Ascending aorta (tissue), 2 donors: ENCODE measurements at places on chromosomes 7 and 10. TPM values are rescaled to one million over a fixed set of nuclear protein-coding genes. Genes with fewer than 3 reads are reported as not detected.

DNA sequence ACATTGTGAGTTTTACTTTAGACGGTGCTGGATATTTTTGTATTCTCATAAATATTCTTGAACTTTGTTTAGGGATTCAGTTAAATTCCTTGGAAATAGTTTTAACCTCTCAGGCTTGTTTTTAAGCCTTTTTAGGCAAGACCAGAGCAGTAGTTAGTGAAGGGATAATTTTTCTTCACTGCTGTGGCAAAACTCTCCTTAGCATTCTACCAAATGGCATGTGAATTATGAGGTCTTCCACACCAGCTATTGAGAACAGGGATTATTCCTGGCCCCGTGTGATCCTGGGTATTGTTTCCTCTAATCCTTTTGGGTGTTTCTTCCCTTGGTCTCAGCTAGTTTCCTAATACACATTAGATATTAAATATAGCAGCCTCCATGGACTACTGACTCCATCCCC lies 46.2 kb downstream of the CCDC71L start:
- DNase-seq, result no peak
- no peaks in the 10 kb centered on the region for H3K36me3 ChIP-seq
- no peaks in the 10 kb centered on the region for H3K27me3 ChIP-seq
- no peak overlapping the region for H3K4me3 ChIP-seq

DNA sequence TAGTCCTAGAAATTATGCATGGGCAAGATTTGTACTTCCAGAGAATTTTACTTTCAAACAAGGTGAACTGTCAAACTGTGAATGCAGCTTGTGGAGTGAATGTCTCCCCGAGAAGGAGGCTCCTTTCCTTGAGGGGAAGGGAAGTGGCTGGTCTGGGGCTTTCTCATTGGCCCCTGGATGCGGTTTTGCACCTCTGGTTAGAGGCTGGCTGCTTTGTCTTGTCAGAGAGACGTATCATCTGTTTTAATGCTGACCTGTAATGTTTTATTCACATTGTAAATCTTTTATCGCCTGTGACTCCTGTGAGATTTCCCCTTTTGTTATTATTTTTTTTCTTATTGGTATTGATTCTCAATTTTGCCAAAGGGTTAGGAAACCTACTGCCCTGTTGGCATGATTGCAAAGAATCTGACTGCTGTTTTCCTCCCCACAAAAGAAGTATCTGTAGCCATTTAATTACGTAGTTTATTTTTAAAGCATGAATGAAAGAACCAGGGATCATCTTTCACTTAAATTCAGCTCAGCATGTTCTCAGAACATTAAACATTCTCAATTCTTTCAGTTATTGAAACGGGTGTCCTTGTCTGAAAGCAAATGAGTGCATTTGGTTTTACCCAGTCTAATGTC lies 238.3 kb upstream of the NFE2L3 start:
- no peaks in the 10 kb centered on the region for H3K36me3 ChIP-seq
- H3K27ac ChIP-seq, result no peak overlapping the region
- DNase-seq, result no peak
- H3K27me3 ChIP-seq, result no peaks in the 10 kb centered on the region

DNA sequence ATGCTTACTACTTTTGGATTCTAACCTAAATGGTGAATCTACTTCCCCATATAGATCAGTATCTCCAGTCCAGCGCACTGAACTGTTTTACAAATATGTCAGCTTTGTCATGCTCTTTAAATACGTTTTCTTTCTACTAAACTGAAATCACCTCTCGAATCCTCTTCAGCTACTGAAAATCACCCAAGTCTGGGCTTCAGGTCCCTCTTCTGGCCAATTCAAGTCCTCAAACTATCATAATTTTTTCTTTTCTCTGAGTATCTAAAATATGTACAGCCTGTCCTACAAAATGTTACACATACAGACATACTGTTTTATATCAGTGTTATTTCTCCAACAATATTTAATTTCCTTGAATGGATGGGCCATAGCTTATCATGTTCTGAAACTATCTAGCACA lies 84.2 kb downstream of the CACNA2D1 start:
- no peak overlapping the region for H3K27ac ChIP-seq
- no peaks in the 10 kb centered on the region for H3K27me3 ChIP-seq
- H3K36me3 ChIP-seq, result no peaks in the 10 kb centered on the region
- DNase-seq, result no peak

DNA sequence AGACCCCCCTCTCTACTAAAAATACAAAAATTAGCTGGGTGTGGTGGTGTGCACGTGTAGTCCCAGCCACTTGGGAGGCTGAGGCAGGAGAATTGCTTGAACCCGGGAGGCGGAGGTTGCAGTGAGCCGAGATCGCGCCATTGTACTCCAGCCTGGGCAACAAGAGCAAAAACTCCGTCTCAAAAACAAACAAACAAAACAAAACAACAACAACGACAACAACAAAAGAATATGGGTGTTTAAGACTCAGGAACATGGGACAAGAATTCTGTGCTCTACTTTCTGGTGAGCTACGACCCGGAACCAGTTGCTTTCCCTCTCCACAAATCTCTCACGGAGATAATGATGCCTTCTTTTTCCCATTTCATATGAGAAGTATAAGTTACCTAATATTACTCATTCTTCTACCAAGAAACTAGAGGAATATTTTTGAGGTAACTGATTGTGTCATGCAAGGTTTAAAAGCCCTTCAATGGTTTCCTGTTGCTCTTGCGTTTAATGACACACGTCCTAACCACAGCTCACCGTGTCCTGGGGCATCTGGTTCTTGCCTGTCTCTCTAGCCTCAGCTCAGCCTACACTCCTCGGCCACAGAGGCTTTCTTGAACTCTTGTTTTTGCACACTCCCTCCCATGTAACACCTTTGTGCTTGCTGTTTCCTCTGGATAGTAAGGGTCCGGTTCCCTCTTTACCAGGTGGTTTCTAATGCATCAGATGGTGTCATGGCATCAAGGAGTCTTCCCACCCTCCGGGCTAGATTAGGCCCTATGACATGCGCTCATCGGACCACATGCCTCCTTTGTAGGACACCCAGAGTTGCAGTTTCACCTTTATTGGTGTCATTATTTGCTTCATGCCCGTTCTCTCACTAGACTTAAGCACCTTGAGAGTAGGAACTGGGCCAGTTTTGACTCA lies 67.5 kb downstream of the PFKFB3 start:
- peaks cover 7% of the 10 kb centered on the region for H3K4me1 ChIP-seq
- no peaks in the 10 kb centered on the region for H3K27me3 ChIP-seq
- H3K27ac ChIP-seq, result peak overlapping the region; percentile 95
- no peak overlapping the region for H3K4me3 ChIP-seq
- H3K36me3 ChIP-seq, result no peaks in the 10 kb centered on the region
- DNase-seq, result no peak

GRCh38 chr7:99042957-99043356 lies 101.0 kb downstream of the SMURF1 start:
- no peaks in the 10 kb centered on the region for H3K27me3 ChIP-seq
- H3K36me3 ChIP-seq, result peaks cover 64% of the 10 kb centered on the region
- DNase-seq, result no peak
- no peak overlapping the region for H3K4me3 ChIP-seq
- H3K4me1 ChIP-seq, result peaks cover 14% of the 10 kb centered on the region

- H3K4me1 ChIP-seq, result no peaks in the 10 kb centered on the region
- H3K36me3 ChIP-seq, result no peaks in the 10 kb centered on the region
- DNase-seq, result no peak
- H3K27me3 ChIP-seq, result no peaks in the 10 kb centered on the region
- no peak overlapping the region for H3K4me3 ChIP-seq
Measured at GRCh38 chr10:2895594-2896196, 171.7 kb upstream of the PFKP start.

- H3K4me3 ChIP-seq, result no peak overlapping the region
- no peak overlapping the region for H3K27ac ChIP-seq
- no peaks in the 10 kb centered on the region for H3K4me1 ChIP-seq
- DNase-seq, result peak; percentile 9
- H3K27me3 ChIP-seq, result no peaks in the 10 kb centered on the region
- no peaks in the 10 kb centered on the region for H3K36me3 ChIP-seq
Measured at GRCh38 chr10:7577579-7577978, 89.2 kb downstream of the ITIH5 start.

- H3K4me1 ChIP-seq, result no peaks in the 10 kb centered on the region
- DNase-seq, result no peak
- H3K36me3 ChIP-seq, result no peaks in the 10 kb centered on the region
Measured at GRCh38 chr10:66214721-66215404, 711.0 kb upstream of the LRRTM3 start.

GRCh38 chr7:85882335-85882734 lies 695.5 kb upstream of the SEMA3D start:
- H3K4me1 ChIP-seq, result no peaks in the 10 kb centered on the region
- no peak overlapping the region for H3K4me3 ChIP-seq
- H3K36me3 ChIP-seq, result no peaks in the 10 kb centered on the region

DNA sequence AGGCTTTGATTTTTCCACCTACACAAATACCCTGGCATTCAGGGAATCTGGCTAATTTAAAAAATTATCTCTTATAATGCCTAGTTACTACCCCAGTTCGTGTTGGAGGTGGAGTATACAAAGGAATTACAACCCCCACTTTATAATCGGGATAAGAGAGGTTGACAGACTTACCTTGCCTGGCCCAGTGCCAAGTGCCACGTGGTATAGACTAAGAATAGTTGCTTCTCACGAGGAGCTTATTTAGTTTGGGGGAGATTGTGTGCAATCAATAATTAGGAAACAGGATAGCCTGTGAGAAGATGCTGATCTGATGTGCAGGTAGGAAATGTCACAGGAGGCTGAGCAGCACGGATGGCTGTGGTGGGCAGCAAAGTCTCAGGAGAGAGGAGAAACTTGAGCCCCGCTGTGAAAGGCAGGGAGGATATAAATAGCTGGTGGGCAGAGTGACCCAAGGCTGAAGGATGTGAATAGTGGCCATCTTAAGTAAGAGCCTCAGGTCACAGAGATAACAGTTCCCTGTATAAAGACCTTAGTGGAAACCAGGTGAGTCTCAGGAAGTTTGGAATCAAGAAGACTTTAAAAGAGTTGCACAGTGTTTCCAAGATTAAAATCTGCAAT lies 11.3 kb upstream of the ATXN7L1 start:
- H3K4me3 ChIP-seq, result no peak overlapping the region
- peaks cover 9% of the 10 kb centered on the region for H3K36me3 ChIP-seq
- DNase-seq, result no peak
- H3K27ac ChIP-seq, result no peak overlapping the region
- no peaks in the 10 kb centered on the region for H3K4me1 ChIP-seq

GRCh38 chr7:83738291-83738835 lies 89.4 kb upstream of the SEMA3E start:
- DNase-seq, result no peak
- no peak overlapping the region for H3K27ac ChIP-seq
- no peak overlapping the region for H3K4me3 ChIP-seq
- H3K4me1 ChIP-seq, result no peaks in the 10 kb centered on the region
- H3K36me3 ChIP-seq, result no peaks in the 10 kb centered on the region

The DKK1 gene
- total RNA-seq, result 1.6 TPM

The FAM25A gene
- total RNA-seq, result not detected

The TASOR2 gene
- 12.2 TPM for total RNA-seq

The TAS2R41 gene
- total RNA-seq, result not detected

The GBX1 gene
- not detected for total RNA-seq

The ELMO1 gene
- total RNA-seq, result 40.8 TPM
